Colonic mucosa (tissue), 4 donors: ENCODE measurements at places on chromosomes 16 and 17.
A peak's percentile ranks its signal among the peaks of the same experiment; 100 is the strongest.

GRCh38 chr16:49620869-49621240 is 235.1 kb downstream of the ZNF423 start:
- H3K4me1 ChIP-seq, result no peaks in the 10 kb centered on the region
- no peak overlapping the region for H3K27ac ChIP-seq
- H3K27me3 ChIP-seq, result no peaks in the 10 kb centered on the region
- H3K4me3 ChIP-seq, result no peak overlapping the region

- H3K4me1 ChIP-seq, result no peaks in the 10 kb centered on the region
- H3K36me3 ChIP-seq, result no peaks in the 10 kb centered on the region
- H3K27me3 ChIP-seq, result no peaks in the 10 kb centered on the region
- H3K4me3 ChIP-seq, result no peak overlapping the region
- H3K27ac ChIP-seq, result no peak overlapping the region
Measured at GRCh38 chr16:79792664-79793351, 192.3 kb upstream of the MAF start.

GRCh38 chr17:56597495-56597990 is 4.0 kb downstream of the NOG start:
- peaks cover 13% of the 10 kb centered on the region for H3K4me1 ChIP-seq
- H3K27ac ChIP-seq, result no peak overlapping the region
- DNase-seq, result no peak
- peaks cover 49% of the 10 kb centered on the region for H3K27me3 ChIP-seq
- H3K36me3 ChIP-seq, result no peaks in the 10 kb centered on the region
- no peak overlapping the region for H3K4me3 ChIP-seq

DNA sequence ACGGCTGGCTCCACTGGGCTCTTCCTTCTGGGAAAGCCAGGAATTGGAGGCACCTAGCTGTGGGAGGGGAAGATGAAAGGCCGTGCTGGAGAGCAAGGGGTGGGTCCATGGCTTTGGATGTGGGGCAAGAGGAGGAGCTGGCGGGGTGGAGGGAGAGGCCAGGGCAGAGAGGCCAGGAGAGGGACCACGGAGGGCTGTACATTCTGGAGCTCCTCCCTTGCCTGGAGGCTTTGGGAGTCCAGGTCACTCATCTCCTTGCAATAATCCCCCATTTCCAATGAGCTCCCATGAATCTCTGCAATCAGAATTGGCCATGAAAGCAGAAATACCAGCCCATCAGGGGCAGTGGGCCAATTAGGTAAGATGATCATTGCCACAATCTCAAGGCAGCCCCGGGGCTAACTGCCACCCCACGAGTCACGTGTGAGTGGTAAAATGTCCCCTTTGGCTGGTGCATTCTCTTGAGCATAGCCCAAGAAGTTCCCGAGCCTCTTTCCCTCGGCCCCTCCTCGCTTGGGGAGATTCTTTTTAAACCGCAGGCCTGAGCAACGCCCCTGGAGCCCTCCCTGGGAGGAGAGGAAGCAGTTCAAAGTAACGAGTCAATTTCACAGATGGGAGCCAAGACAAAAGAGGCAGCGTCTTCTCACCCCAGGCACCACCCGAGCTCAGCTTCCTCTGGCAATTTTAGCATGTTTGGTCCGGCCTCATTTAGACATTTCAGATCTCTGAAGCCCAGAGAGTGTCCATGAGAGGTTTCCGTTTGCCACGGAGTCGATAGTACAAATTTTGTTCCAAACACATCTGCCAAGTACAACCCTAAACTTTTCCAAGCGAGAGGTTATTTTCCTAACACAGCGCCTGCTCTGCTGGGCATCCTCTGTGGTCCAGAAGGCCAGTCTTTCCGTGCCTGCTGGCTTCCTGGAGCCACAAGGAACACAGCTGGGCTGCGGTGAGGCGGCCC is 13.4 kb downstream of the RTN4RL1 start:
- DNase-seq, result no peak
- no peak overlapping the region for H3K4me3 ChIP-seq
- H3K4me1 ChIP-seq, result no peaks in the 10 kb centered on the region
- H3K27me3 ChIP-seq, result no peaks in the 10 kb centered on the region
- H3K36me3 ChIP-seq, result no peaks in the 10 kb centered on the region

DNA sequence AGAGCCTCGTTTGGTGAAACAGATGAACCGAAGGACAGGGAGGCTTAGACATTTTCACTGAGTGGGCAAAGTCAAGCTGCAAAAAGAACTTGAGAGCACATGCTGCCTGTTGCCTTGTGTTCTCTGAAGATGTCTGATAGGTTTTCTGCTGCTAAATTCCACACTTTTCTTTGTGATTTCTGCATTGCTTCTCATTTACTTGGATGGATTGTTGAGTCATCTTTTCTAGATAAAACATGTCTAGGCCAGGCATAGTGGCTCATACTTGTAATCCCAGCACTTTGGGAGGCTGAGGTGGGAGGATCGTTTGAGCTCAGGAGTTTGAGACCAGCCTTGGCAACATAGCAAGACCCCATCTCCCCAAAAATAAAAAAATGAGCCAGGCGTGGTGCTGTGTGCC is 80.4 kb upstream of the CLEC18A start:
- no peak overlapping the region for H3K27ac ChIP-seq
- no peaks in the 10 kb centered on the region for H3K27me3 ChIP-seq
- no peaks in the 10 kb centered on the region for H3K4me1 ChIP-seq
- H3K36me3 ChIP-seq, result peaks cover 9% of the 10 kb centered on the region

- no peak overlapping the region for H3K27ac ChIP-seq
- no peaks in the 10 kb centered on the region for H3K4me1 ChIP-seq
- DNase-seq, result no peak
- no peaks in the 10 kb centered on the region for H3K27me3 ChIP-seq
- H3K4me3 ChIP-seq, result no peak overlapping the region
- H3K36me3 ChIP-seq, result no peaks in the 10 kb centered on the region
Measured at GRCh38 chr16:9534759-9535158, 443.3 kb downstream of the HAPSTR1 start.

DNA sequence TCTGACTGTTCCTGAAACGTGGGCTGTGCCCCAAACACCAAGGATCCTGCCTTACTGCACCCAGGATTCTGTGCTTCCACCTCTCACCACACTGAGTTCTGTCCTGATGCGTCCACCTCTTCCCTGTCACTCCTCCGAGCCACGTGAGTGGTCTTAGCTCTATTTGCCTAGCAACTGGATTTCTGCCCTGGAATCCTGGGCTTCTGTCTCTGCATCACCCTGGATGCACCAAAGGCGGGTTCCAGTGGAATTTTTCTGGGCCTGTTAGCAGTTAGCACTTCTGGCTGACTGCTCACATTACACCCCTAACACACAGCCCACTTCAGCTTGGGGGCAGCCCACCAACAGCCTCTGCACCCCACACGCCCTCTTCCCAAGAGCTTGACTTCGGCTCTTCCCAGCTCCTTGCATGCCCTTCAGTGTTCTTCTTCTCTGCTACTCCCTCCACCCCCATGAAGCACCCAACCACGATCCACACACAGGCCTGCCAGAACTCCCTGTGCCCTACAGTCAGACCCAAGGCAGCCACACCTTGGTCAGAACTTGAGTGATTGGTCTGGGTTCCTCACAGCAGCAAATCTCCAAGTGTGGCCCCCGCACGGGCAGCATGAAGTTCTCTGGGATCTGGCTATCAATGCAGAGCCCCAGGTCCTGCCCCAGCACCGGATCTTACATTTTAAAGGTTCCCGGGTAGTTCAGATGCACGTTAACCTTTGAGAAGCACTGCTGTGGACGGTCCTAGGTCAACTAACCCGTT is 129.8 kb upstream of the RCVRN start:
- no peak for DNase-seq
- H3K36me3 ChIP-seq, result no peaks in the 10 kb centered on the region
- peak overlapping the region; percentile 17 for H3K27ac ChIP-seq
- no peaks in the 10 kb centered on the region for H3K4me1 ChIP-seq
- H3K27me3 ChIP-seq, result no peaks in the 10 kb centered on the region
- no peak overlapping the region for H3K4me3 ChIP-seq

GRCh38 chr17:58667934-58668597 is 23.8 kb downstream of the TEX14 start:
- H3K4me1 ChIP-seq, result no peaks in the 10 kb centered on the region
- no peaks in the 10 kb centered on the region for H3K27me3 ChIP-seq
- DNase-seq, result no peak
- H3K27ac ChIP-seq, result no peak overlapping the region
- no peaks in the 10 kb centered on the region for H3K36me3 ChIP-seq

DNA sequence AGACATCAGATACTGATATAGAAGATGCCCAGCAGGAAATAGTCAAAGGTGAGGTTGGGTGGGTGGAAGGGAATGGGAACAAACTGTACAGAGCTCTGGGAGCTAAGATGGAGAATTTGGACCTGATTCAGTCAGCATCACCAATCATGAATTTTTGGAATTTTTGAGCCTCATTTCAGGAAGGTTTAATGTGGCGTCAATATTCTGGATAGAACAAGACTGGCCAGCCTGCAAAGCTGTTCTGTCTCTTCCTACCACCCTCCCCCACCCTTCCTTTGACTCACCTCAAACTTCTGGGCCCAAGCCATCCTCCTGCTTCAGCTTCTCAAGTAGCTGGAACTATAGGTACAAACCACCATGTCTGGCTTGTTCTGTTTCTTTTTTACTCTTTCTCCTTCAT is 32.6 kb downstream of the CTCF start:
- no peak overlapping the region for H3K27ac ChIP-seq
- no peaks in the 10 kb centered on the region for H3K27me3 ChIP-seq
- H3K4me3 ChIP-seq, result no peak overlapping the region

DNA sequence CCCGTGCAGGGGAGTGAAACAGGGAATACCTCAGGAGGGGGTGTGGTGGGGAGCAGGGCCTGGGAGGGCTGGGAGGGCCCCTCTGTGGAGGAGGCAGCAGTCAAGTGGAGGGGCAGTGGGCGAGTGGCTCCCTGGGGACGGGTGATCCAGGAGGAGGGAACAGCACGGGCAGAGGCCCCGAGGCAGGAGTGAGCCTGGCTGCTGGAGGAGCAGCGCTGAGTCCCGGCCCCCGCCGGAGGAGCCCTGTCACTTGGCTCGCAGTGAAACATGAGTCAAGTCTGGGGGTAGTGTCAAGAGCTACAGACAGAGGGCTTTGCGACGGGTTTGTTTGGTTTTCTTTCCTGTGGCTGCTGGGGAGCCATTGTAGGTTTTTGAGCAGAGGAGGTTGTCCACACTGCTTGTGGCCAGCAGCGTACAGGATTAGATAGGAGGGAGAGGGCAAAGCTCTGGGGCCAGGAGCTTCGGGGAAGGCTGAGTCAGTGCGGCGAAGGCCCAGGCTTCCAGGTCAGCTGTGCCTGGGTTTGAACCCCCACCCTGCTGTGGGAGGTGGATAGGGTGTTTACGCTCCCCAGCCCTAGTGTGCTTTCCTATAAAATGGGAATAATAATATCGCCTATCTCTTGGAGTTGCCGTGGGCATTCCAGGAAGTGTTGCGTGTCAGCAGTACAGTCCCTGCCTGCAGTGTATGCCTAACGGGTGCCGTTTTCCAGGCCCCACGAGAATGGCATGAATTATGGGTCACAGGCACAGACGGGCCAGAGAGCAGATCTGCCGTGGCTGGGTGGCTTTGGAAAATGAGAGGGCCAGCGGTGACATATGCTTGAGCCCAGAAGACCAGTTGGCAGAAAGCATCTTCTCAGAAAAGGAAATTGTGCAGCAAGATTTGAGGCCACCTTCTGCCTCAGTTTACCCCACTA is 115.9 kb upstream of the CIBAR2 start:
- no peaks in the 10 kb centered on the region for H3K27me3 ChIP-seq
- DNase-seq, result no peak
- H3K36me3 ChIP-seq, result no peaks in the 10 kb centered on the region
- H3K4me3 ChIP-seq, result no peak overlapping the region
- no peaks in the 10 kb centered on the region for H3K4me1 ChIP-seq

DNA sequence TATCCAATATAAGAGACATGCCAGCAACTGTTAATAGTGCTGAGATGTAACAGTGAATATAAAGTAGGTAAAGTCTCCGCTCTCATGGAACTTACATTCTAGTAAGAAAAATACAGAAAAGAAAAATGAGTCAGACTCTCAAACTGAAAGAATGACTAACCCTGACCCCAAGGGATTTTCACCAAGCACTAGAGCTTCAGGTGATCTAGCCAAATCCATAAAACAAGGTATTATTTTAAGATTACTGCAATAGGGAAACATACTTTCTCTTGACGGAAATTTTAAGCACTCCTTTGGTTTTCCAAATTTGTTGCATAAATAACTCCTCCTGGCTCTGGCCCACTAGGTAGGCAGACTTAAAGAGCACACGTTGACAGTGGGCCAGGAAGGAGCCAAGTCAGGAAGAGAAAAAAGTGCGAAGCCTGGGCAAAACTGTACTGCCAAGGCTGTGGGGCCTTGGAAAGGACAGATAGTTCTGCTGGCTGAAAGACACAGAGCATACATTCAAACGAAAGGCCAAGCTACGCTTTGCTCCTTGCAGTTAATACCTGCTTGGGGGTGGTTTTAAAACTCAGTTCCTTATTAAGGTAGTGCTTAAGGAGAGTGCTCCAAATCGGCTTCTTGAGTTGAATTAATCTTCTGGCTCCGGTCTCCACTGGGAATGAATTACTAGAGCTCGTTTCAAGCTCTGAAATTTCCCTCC is 1.4 kb downstream of the GOT2 start:
- H3K4me3 ChIP-seq, result peak overlapping the region; percentile 74
- DNase-seq, result no peak
- no peaks in the 10 kb centered on the region for H3K27me3 ChIP-seq

GRCh38 chr17:51860954-51861561 is 297.5 kb downstream of the CA10 start:
- H3K36me3 ChIP-seq, result no peaks in the 10 kb centered on the region
- no peak overlapping the region for H3K27ac ChIP-seq
- no peaks in the 10 kb centered on the region for H3K4me1 ChIP-seq
- H3K4me3 ChIP-seq, result no peak overlapping the region
- H3K27me3 ChIP-seq, result no peaks in the 10 kb centered on the region

- H3K4me1 ChIP-seq, result no peaks in the 10 kb centered on the region
- H3K36me3 ChIP-seq, result no peaks in the 10 kb centered on the region
- no peak for DNase-seq
- no peaks in the 10 kb centered on the region for H3K27me3 ChIP-seq
Measured at GRCh38 chr16:17770104-17770503, 299.3 kb upstream of the XYLT1 start.

- DNase-seq, result no peak
- peaks cover 20% of the 10 kb centered on the region for H3K27me3 ChIP-seq
- H3K4me1 ChIP-seq, result no peaks in the 10 kb centered on the region
- no peak overlapping the region for H3K4me3 ChIP-seq
Measured at GRCh38 chr16:66842765-66843164, 1.4 kb upstream of the CA7 start.

GRCh38 chr17:82781894-82782274 is 30.0 kb downstream of the TBCD start:
- H3K27me3 ChIP-seq, result no peaks in the 10 kb centered on the region
- H3K36me3 ChIP-seq, result no peaks in the 10 kb centered on the region
- H3K27ac ChIP-seq, result no peak overlapping the region
- H3K4me1 ChIP-seq, result no peaks in the 10 kb centered on the region
- no peak overlapping the region for H3K4me3 ChIP-seq
